C1 segment of cervical spinal cord (tissue), 14 donors: ENCODE measurements at places on chromosomes 7 and 10.

DNA sequence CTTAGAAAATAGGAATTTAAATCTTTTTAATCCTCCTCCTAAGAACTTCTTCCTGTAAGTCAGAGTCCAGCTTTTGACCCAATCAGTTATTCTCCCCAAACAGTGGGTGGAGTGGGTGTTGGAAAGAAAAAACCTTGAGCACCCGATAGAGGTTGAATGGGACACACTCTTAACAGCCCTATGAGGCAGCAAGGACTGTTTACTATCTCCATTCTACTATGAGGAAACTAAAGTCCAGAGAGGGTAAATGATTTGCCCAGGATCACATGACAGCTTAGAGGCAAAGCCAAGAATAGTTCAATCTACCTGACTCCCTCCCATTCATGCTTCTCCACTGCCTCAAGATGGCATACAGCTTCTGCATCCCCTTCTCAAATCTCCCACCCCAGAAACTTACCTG lies 57.6 kb upstream of the SLC35B4 start:
- DNase-seq, result no peak

DNA sequence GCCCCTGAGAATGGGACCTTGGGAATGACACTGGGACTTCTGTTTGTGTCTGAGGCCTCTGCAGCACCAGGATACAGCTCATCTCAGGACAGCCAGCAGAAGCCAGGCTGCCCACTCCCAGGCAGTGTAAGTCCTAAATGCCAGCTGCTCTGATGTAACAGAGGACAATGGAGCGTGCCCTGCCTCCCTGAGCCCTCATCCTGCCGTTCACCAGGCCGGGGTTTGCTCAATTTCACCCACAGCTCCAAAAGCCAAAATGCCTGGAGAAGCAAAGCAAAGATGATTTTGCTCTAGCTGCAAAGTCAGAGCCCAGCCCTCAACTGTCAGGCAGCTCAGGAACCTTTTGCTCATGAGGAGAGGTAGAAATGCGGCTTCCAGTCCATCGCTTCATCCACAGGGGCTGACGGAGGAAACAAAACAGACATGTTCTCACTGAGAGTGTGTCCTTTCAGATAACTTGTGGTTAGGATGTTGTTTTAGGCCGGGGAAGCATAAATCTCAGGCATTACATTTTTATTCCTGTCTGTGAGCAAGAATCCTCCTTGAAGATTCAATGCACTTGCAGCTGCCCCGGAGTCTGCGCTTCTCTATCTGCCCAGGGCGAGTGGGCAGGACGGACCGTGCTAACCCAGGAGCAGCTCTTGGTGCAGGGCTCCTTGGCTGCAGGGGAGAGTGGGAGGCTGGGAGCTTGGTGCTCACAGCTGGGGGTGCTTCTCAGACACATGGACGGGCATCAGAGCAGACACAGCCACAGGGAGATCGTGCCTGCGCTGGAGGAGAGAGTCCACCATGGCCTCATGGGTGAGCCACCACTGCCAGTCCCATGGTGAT lies 83.2 kb upstream of the CHST15 start:
- DNase-seq, result no peak

DNA sequence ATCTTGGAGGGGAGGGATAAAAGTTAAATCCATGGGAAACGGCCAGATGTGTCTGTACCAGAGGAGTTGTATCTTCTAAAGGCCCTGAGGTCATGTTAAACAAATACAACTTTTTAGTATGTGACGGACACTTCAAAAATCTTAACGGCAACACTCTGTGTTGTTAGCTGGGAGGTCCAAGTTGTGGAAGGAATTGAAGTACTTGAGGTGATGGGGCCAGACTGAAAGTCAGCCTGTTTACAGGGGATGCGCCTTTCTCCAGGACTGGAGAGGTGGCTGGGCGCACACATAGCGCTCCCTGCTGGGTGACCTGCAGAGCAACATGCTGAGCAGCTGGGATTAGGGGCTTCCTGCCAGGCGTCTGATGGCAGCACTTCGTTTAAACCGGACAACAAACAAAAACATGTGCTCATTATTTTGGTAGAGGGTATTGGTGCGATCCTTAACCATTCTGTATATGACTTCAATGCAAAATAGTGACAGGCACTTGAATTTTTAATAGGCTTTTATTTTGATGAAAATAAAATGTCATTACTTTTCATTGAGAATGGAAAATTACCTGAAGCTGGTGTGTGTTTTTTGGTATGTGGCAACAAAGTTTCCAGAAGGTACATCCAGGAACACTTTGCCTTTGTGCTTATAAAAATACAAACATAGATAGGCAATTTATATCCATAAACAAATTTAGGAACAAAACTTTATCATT lies 198.2 kb downstream of the MLLT10 start:
- DNase-seq, result peak; percentile 31

- DNase-seq, result no peak
Observed at GRCh38 chr7:149493366-149493765, 4.2 kb downstream of the ZNF746 start.

DNA sequence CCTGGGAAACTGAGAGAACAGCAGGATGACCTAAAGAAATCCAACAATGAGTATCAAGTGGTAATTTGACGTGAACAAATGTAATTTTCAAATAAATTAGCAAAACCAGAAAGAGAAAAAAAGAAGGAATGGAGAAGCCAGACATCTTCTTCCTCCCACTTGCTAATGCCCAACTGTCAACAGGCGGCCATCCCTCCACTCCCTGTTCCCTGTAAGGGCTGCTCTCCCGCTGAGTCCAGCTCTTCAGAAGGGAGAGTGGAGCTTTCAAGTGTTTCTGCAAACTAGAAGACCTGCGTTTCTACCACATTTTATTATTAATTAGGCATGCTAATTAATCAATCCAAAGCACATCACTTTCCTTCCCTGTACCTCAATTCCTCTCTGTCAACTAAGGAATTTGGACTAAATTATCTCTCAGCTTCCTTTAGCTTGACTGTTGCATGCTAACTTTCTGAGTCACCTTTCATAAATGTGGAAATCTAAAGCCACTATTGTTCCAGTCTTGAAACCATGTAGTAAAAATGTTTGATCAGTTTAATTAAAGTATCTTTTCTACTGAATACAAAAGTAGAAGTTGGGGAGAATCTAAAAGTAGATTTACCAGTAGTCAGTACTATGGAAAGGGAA lies 48.4 kb upstream of the CUL1 start:
- DNase-seq, result no peak
